GM23338 (cell line): ENCODE measurements at places on chromosomes 16 and 17.

GRCh38 chr17:81735264-81736102 lies 23.4 kb downstream of the SLC25A10 start:
- DNase-seq = no peak

- no peak for DNase-seq
Observed at GRCh38 chr17:65487161-65487560, 74.3 kb downstream of the AXIN2 start.

DNA sequence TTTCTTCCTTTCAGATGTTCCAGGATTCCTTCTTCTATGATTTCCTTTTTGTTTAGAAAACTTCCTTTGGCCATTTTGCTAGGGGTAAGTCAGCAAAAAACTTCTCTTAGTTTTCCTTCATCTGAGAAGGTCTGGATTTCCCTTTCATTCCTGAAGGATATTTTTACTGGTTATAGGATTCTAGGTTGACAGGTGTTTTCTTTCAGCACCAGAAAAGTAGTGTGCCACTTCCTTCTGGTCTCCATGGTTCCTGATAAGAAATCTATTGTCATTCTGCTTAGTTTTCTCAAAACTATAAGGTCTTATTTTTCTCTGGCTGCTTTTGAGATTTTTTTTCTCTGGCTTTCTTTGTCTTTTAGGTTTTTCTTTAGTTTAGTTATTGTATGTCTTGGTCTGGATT lies 27.6 kb downstream of the MPRIP start:
- DNase-seq = no peak

- no peak for DNase-seq
Observed at GRCh38 chr16:73315645-73316044, 267.7 kb upstream of the ZFHX3 start.

- DNase-seq = no peak
Observed at GRCh38 chr16:11759997-11760396, 17.3 kb upstream of the TXNDC11 start.

- DNase-seq = peak; percentile 43
Observed at GRCh38 chr16:48014349-48015135, 141.3 kb downstream of the ABCC12 start.

GRCh38 chr16:74226338-74226954 lies 70.2 kb upstream of the PSMD7 start:
- peak; percentile 49 for DNase-seq
